ENCODE measurements at places on chromosomes 3 and 15.

GRCh38 chr3:138043266-138044029 lies 33.5 kb downstream of the CLDN18 start:
- DNase-seq: peak; percentile 82

GRCh38 chr3:129855832-129856419 lies 37.6 kb downstream of the TMCC1 start:
- DNase-seq: peak; percentile 12

- no peak for DNase-seq
Observed at GRCh38 chr3:88433568-88433967, 283.8 kb downstream of the C3orf38 start.

- DNase-seq: no peak
Observed at GRCh38 chr15:63715818-63716217, 117.9 kb downstream of the HERC1 start.

DNA sequence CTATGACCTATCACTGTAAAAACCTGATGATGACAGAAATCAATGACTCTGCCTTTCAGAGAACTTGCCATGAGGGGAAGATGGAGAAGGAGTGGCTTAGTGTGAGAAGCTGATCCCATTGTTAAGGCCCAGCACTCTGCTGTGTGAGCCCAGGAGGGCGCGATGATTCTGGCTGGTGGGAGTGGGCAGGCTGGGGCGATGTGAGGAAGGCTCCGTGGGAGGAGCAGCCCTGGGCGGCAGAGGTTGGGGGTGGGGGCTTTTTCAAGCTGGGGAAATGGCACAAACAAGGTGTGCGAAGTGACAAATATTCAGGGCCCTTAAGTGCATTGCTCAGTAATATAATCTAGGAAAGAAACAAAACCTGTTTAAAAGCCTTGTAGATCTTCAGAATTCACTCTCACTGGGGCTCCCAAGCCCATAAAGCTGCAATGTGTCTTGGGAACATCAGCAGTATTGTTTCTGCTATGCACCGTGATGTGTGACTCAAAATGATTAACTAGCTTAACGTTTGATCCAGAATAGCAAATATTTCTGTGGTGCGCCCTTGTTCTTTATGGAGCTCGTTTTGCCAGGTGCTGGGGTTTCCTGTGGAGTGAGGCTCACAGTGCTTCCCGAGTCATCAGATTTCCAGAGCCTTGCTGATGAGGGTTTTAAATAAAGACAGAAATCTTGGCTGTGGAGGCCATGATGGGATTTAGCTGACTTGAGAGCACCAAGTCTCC lies 141.0 kb downstream of the CHDH start:
- DNase-seq: no peak

GRCh38 chr3:116433552-116433951 lies 11.7 kb downstream of the LSAMP start:
- no peak for DNase-seq

GRCh38 chr3:174035328-174035886 lies 637.9 kb downstream of the NLGN1 start:
- no peak for DNase-seq

GRCh38 chr3:172142051-172142863 lies 102.9 kb downstream of the FNDC3B start:
- DNase-seq: peak; percentile 54
